Activated naive CD8-positive, alpha-beta T cell treated with anti-CD3 and anti-CD28 coated beads for 36 hours (primary cell): ENCODE measurements at places on chromosomes 5 and 9.

DNA sequence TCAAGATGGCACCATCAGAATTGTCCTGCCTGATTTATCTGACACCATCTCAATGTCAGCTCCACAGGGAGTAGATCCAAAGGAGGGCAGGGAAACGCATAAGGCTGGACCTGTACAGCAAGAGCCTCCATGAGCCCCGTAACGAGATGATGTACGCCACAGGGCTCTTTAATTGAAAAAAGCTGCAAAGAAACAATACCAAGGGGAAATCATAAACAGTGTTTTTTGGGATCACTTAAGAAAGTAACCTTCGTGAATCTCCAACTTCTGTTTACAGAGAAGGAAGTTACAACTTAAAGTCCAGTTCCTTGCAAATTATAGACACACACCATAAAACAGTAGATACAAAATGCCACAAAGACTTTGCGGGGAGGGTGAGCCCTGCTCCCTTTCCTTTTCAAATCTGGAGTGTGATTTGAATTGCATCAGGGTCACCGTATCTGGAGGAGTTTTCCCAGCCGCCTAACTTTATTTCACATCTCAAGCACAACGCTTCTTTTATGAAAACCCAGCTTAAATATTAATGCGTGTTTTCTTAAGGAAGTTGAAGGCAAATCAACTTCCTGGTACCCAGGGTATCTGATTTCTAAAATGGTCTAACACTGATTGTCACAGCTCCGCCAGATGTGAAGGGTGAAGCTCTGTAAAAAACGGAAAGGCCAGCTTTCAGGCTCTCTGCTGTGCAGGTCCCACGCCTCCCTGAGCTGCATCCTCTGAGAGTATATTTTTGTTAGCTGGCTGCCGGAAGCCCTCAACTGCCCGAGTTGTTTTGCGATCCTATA is 88.9 kb downstream of the EBF1 start:
- H3K4me1 ChIP-seq, result peaks cover 10% of the 10 kb centered on the region
- peaks cover 3% of the 10 kb centered on the region for H3K36me3 ChIP-seq
- DNase-seq, result no peak
- H3K27ac ChIP-seq, result no peak overlapping the region
- peaks cover 41% of the 10 kb centered on the region for H3K27me3 ChIP-seq

- H3K4me3 ChIP-seq, result no peak overlapping the region
- H3K27me3 ChIP-seq, result no peaks in the 10 kb centered on the region
- H3K27ac ChIP-seq, result no peak overlapping the region
- peaks cover 6% of the 10 kb centered on the region for H3K36me3 ChIP-seq
- DNase-seq, result no peak
Measured at GRCh38 chr5:52731274-52732027, 56.3 kb upstream of the ITGA1 start.

DNA sequence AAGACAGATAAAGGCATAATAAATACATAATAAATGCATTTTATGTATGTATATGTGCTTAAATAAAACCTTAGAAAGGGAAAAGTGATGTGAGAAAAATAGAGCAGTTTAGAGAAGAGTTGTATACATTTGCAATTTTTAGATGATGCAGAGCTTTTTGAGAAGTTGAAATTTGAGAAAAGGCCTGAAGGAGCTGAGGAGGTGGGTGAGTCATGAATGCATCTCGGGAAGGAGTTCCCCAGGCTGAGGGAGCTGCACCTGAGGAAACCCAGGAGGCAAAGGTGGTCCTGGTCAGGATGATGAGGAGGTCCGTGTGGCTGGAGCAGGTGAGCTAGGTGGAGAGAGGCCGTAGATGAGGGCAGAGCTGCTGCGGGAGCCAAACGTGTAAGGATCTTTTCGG is 17.4 kb upstream of the CD180 start:
- H3K27me3 ChIP-seq, result no peaks in the 10 kb centered on the region
- peak overlapping the region; percentile 4 for H3K27ac ChIP-seq
- no peaks in the 10 kb centered on the region for H3K36me3 ChIP-seq

- no peak for DNase-seq
- no peak overlapping the region for H3K27ac ChIP-seq
- H3K27me3 ChIP-seq, result no peaks in the 10 kb centered on the region
- no peak overlapping the region for H3K4me3 ChIP-seq
Measured at GRCh38 chr9:119218293-119218692, 150.9 kb downstream of the BRINP1 start.

DNA sequence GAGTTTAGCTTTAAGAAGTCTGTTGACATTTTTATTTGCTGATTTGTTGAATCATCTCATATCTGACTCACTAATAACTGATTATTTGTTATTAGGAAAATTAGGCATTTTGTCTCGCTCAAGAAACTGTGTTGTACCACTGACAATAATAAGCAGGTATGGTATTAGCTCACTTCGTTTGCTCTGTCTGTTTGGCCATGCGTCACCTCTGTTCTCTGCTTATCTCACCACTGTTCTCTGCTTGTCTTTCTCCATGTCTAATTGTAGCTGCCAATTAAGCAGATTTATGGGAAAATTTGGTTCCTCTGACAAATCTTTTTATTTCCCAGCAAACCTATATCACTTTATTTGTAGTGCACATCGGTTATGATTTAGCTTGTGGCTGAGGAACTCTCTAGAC is 138.9 kb downstream of the WDR41 start:
- no peak overlapping the region for H3K4me3 ChIP-seq
- peaks cover 15% of the 10 kb centered on the region for H3K4me1 ChIP-seq
- H3K36me3 ChIP-seq, result peaks cover 4% of the 10 kb centered on the region
- no peak overlapping the region for H3K27ac ChIP-seq

- H3K27ac ChIP-seq, result no peak overlapping the region
- no peak for DNase-seq
- H3K4me1 ChIP-seq, result no peaks in the 10 kb centered on the region
- no peaks in the 10 kb centered on the region for H3K36me3 ChIP-seq
- H3K27me3 ChIP-seq, result peaks cover 3% of the 10 kb centered on the region
Measured at GRCh38 chr5:7271435-7272084, 124.4 kb upstream of the ADCY2 start.

DNA sequence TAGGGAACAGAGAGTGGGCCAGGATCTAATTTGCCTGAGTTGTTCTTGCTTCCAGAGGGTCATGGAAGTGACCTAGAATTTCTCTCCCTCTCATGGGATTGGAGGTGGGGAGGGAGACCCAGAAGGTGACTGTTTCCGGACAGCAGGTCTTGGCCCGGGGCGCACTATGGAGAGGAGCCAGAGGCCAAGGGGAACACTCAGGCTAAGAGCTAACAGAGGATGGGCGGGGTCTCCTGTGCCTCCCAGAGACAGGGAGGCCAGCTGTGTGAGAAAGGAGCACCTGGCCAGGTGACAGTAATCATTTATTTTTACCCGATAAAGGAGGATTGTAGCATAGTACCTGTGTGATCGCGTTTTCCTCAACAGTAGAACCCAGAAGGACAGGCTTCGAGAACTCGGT is 50.9 kb upstream of the ANKH start:
- peaks cover 44% of the 10 kb centered on the region for H3K4me1 ChIP-seq
- H3K27me3 ChIP-seq, result peaks cover 3% of the 10 kb centered on the region
- no peaks in the 10 kb centered on the region for H3K36me3 ChIP-seq
- H3K27ac ChIP-seq, result no peak overlapping the region

GRCh38 chr5:62312036-62312435 is 6.0 kb downstream of the KIF2A start:
- peaks cover 73% of the 10 kb centered on the region for H3K4me1 ChIP-seq
- H3K27ac ChIP-seq, result no peak overlapping the region
- peaks cover 71% of the 10 kb centered on the region for H3K36me3 ChIP-seq
- no peaks in the 10 kb centered on the region for H3K27me3 ChIP-seq

DNA sequence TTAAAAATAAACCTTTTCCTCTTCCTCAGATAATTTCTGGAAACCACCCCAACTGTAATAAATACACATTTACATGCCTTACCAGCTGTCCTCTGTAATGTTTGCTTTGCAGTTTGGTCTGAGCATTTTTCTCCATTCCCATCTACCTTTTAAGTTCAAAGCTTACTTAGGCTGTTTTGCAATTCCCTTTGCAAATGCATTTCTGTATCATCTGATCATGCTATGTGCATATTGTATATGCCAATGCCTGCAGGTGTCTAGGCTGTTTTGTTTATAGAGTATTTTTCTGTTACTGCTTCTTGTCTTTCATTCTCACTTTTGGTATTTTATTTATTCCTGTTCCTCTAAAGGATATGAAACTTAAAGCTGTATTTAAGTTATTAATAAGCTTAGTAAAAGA is 86.3 kb downstream of the SLC44A1 start:
- peaks cover 3% of the 10 kb centered on the region for H3K36me3 ChIP-seq
- H3K4me1 ChIP-seq, result peaks cover 2% of the 10 kb centered on the region
- no peak overlapping the region for H3K27ac ChIP-seq

DNA sequence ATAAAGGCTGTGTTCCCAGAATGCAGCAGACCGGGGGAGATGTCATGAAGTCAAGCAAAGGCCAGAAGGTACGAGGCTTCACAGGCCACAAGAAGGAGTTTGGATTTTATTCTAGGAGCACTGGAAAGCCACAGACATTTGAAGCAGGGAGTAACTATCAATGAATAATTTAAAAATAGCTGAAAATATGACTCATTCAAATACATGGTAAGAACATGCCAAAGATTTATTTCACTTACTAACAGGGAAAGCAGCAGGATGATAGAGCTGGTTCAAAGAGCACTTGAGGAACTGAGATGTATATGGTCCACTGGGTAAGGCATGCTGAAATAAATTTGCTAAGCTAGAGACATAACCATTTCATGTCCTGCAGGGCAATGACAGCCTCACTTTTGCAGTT is 53.2 kb downstream of the MSX2 start:
- H3K36me3 ChIP-seq, result no peaks in the 10 kb centered on the region
- H3K27me3 ChIP-seq, result peaks cover 19% of the 10 kb centered on the region
- DNase-seq, result no peak
- no peak overlapping the region for H3K4me3 ChIP-seq

DNA sequence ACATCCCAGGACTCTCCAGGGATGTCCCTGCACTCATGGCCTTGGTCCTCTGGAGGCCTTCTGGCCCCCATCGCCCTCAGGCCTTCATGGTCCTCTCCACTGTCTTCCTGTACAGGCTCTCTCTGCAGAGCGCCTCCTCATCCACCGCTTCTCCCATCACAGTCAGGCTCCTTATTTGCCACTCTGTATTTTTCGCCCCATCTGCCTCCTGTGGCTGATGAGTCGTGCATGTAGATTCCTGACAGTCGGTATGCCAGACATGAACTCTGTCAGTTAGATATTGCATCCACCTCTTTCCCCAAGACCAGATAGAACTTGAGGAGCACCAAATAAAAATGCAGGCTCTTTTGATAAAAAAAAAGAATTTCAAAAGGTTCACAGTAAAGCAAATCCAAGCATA is 362.8 kb downstream of the IRX1 start:
- no peaks in the 10 kb centered on the region for H3K4me1 ChIP-seq
- DNase-seq, result no peak
- H3K36me3 ChIP-seq, result no peaks in the 10 kb centered on the region
- H3K27me3 ChIP-seq, result no peaks in the 10 kb centered on the region
- H3K4me3 ChIP-seq, result no peak overlapping the region
- no peak overlapping the region for H3K27ac ChIP-seq

GRCh38 chr5:82421119-82421518 is 143.0 kb upstream of the RPS23 start:
- H3K4me1 ChIP-seq, result no peaks in the 10 kb centered on the region
- no peak overlapping the region for H3K4me3 ChIP-seq
- no peaks in the 10 kb centered on the region for H3K36me3 ChIP-seq
- no peak overlapping the region for H3K27ac ChIP-seq
- DNase-seq, result no peak
- H3K27me3 ChIP-seq, result no peaks in the 10 kb centered on the region

DNA sequence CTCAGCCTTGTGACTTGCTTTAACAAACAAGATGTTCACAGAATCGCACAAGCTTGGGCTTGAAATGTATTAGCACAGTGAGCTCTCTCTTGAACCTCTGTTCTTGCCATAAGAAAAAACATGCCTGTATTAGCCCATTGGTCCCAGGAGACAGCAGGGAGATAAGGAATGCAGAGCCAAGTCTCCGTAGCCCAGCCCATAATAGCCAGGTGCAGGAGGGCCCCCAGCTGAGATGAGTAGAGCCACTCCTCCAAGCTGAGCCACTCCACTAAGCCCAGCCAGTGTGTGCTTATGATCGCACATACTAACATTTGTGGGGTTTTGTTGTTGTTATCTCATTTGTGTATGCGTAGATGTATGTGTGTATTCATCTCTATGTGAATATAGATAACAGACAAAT is 21.6 kb upstream of the SVEP1 start:
- H3K27me3 ChIP-seq, result peaks cover 6% of the 10 kb centered on the region
- no peaks in the 10 kb centered on the region for H3K4me1 ChIP-seq
- no peak overlapping the region for H3K4me3 ChIP-seq
- no peak for DNase-seq
- H3K36me3 ChIP-seq, result no peaks in the 10 kb centered on the region
- H3K27ac ChIP-seq, result no peak overlapping the region

- H3K4me3 ChIP-seq, result no peak overlapping the region
- DNase-seq, result no peak
- H3K4me1 ChIP-seq, result peaks cover 67% of the 10 kb centered on the region
Measured at GRCh38 chr5:160463227-160463626, 41.6 kb downstream of the PTTG1 start.

GRCh38 chr5:172188893-172189692 is 1.1 kb upstream of the STK10 start:
- DNase-seq, result no peak
- peaks cover 23% of the 10 kb centered on the region for H3K4me1 ChIP-seq
- no peaks in the 10 kb centered on the region for H3K27me3 ChIP-seq
- H3K27ac ChIP-seq, result no peak overlapping the region
- H3K4me3 ChIP-seq, result peak overlapping the region; percentile 88
- H3K36me3 ChIP-seq, result peaks cover 29% of the 10 kb centered on the region

GRCh38 chr5:37966871-37967270 is 127.0 kb upstream of the GDNF start:
- no peak for DNase-seq
- H3K27me3 ChIP-seq, result no peaks in the 10 kb centered on the region
- H3K36me3 ChIP-seq, result no peaks in the 10 kb centered on the region
- H3K27ac ChIP-seq, result no peak overlapping the region
- H3K4me1 ChIP-seq, result no peaks in the 10 kb centered on the region

- peaks cover 22% of the 10 kb centered on the region for H3K36me3 ChIP-seq
- no peaks in the 10 kb centered on the region for H3K27me3 ChIP-seq
- no peak for DNase-seq
- H3K4me3 ChIP-seq, result no peak overlapping the region
- no peak overlapping the region for H3K27ac ChIP-seq
- peaks cover 4% of the 10 kb centered on the region for H3K4me1 ChIP-seq
Measured at GRCh38 chr5:150045549-150045948, 40.8 kb downstream of the CSF1R start.

DNA sequence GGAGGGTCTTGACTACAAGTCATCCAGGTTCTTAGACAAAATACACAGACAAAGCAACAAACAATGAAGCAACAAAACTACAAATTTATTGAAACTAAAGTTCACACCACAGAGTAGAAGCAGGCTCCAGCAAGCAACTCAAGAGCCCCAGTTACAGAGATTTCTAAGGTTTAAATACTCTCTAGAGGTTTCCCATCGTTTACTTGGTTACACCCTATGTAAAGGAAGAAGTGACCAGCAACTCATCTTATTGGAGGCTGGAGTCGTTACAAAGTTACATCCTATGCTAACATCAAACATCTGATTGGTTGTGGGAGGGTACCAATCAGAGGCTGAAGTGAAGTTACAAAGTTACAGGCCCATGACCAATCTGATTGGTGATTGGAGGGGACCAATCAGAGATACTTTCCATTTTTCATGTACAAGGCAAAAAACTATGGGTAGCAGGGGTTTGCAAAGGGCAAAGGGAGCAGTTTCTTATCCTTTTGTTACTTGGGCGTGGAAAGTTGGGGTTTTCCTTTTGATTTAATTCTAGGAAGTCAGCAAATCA is 2292.6 kb upstream of the C9orf72 start:
- H3K27me3 ChIP-seq, result no peaks in the 10 kb centered on the region
- no peaks in the 10 kb centered on the region for H3K36me3 ChIP-seq
- no peaks in the 10 kb centered on the region for H3K4me1 ChIP-seq
- DNase-seq, result no peak
- H3K4me3 ChIP-seq, result no peak overlapping the region

GRCh38 chr9:76333388-76333787 is 60.8 kb downstream of the RFK start:
- no peak overlapping the region for H3K4me3 ChIP-seq
- H3K4me1 ChIP-seq, result no peaks in the 10 kb centered on the region
- H3K36me3 ChIP-seq, result no peaks in the 10 kb centered on the region
- no peak overlapping the region for H3K27ac ChIP-seq
- peaks cover 17% of the 10 kb centered on the region for H3K27me3 ChIP-seq
